Adrenal gland (tissue), 19 donors: ENCODE measurements at places on chromosomes 13 and 19. TPM values are rescaled to one million over a fixed set of nuclear protein-coding genes. Genes with fewer than 3 reads are reported as not detected.

Gene RXFP2
- not detected for total RNA-seq

Gene ZNF230
- 6.1 TPM for total RNA-seq

GRCh38 chr13:80224468-80224867 is 116.5 kb downstream of the SPRY2 start:
- H3K27ac ChIP-seq, result no peak overlapping the region
- H3K36me3 ChIP-seq, result no peaks in the 10 kb centered on the region
- H3K4me1 ChIP-seq, result no peaks in the 10 kb centered on the region
- no peak overlapping the region for H3K4me3 ChIP-seq

Gene ZC3H4
- total RNA-seq, result 41.3 TPM

Gene LCP1
- 32.9 TPM for total RNA-seq

Gene ADAMTSL5
- 1.4 TPM for total RNA-seq

DNA sequence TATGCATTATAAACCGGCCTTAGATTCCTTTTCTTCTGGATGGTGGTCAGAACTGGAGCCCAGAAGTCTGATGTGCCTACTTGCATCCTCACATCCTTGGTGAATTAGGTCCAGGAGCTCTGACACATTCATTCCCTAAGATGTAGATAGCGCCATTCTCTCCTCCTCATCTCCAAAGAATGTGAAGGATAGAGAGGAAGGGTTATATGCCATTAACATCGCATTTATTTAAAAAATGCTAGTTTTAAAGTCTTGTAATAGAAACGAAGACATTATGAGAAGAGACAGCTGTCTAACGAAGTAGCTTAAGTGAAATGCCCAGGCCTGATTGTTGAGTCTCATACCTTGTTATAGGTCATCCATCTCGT is 9.7 kb downstream of the MBNL2 start:
- no peak overlapping the region for H3K4me3 ChIP-seq
- H3K27me3 ChIP-seq, result no peaks in the 10 kb centered on the region
- no peak for DNase-seq
- H3K4me1 ChIP-seq, result peaks cover 94% of the 10 kb centered on the region
- no peaks in the 10 kb centered on the region for H3K36me3 ChIP-seq
- H3K27ac ChIP-seq, result no peak overlapping the region

DNA sequence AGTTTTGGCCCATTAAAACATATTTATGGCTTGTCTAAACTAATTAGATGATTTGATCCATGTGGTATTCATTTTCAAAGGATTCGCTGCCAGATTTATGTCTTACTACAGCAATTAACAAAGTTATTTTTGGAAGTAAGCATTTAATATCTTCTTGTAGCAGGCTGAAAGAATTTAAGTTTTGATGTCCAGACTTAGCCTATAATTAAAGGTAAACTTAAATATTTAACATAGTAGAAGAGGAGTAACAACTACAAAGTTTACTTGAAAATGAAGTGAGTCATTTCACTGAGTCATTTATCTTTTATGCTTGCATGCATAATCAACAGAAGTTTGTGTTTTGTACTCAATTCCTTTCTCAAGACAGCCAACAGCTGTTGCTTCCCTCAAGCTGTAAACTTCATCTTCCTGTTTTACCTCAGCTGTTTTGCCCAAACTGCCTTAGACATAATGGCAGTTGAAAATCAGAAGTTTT is 58.1 kb downstream of the EDNRB start:
- no peak for DNase-seq
- no peak overlapping the region for H3K4me3 ChIP-seq
- H3K27ac ChIP-seq, result no peak overlapping the region

- no peaks in the 10 kb centered on the region for H3K36me3 ChIP-seq
- DNase-seq, result no peak
Observed at GRCh38 chr19:51458051-51458645, at the start of gene SIGLEC8. SIGLEC8 (minus strand) TSS chr19:51458454; CDS start chr19:51458387, 67 bp downstream.

DNA sequence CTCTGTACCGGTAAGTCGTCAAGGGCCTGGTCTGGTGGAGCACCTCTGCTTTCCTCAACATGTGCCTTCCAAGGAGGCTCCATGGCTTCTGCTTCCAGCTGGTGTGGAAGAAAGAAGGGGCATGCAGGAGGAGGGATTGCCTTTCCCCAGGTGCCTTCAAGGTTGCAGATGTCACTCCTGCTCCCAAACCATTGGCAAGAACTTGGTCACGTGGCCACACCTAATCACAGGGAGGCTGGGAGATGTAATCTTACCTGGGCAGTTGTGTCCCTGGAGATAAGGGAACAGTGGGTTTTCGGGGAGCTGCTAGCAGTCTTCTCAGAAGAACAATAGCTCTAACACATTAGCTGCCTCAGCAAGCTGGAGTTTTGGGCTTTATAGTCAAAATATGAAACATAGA is 9.7 kb upstream of the GPR18 start:
- H3K4me1 ChIP-seq, result peaks cover 6% of the 10 kb centered on the region
- H3K27me3 ChIP-seq, result no peaks in the 10 kb centered on the region
- no peak for DNase-seq
- H3K36me3 ChIP-seq, result no peaks in the 10 kb centered on the region
- H3K27ac ChIP-seq, result no peak overlapping the region

DNA sequence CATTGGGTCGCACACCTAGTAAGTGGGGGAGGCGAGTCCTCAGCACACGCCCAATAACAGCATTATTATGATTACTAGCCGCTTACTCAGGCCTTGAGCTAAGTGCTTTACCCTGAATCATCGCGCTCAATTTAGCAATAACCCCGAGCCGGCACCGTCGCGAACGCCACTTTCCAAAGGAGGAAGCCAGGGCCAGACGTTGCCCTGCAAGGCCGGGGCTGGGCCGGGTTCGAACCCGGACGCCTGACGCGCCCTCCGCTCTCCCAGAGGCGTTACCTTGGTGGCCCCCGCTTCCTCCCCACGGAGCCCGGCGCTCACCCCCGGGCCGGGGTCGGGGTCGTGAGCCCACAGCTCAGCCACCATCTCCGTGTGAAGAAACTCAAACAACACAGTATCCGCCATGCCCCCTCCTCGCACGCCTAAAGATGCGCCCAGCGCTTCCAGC is at the start of gene TRAPPC6A:
Gene TRAPPC6A, minus strand, starts transcription at position 421 of the 445 bp plus-strand sequence. Its CDS starts 19 bp downstream, at position 402.
- peaks cover 32% of the 10 kb centered on the region for H3K4me1 ChIP-seq
- no peaks in the 10 kb centered on the region for H3K27me3 ChIP-seq
- H3K4me3 ChIP-seq, result peak within 1 kb of the TSS; percentile 57
- no peak for DNase-seq
- H3K27ac ChIP-seq, result peak within 1 kb of the TSS; percentile 86

Gene FXYD3
- 3.9 TPM for total RNA-seq

Gene NLRP9
- total RNA-seq, result not detected
